NCI-H446 treated with DMSO at 0.1 percent for 48 hours (cell line): ENCODE measurements at places on chromosomes 5 and 9.

- no peak for DNase-seq
These were observed 12.8 kb downstream of the SLC12A7 start for GRCh38 chr5:1098986-1099597.

DNA sequence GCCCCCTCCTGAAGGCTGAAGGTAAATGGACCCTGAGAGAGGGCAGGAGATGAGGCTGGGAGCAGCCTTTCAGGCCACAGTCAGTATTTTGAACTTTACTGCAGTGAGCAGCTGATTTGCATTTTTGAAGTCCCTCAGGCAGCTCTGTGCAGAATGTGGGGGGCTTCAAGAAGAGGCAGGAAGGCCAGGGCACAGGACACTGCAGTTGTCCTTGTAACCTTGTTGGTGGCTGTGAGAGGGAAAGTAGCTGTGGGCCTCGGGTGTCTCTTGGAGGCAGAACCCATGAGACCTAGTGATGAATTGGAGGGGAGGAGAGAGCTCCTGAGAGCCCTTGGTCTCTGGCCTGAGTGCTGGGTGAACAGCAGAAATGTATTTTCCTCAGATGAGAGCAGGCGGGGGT, 2.6 kb downstream of the CCDC180 start:
- no peak for DNase-seq

GRCh38 chr5:126972062-126972895, 58.1 kb downstream of the MARCHF3 start:
- DNase-seq = no peak

GRCh38 chr5:128263357-128263756, 179.8 kb downstream of the SLC12A2 start:
- no peak for DNase-seq
